Activated CD8-positive, alpha-beta memory T cell treated with anti-CD3 and anti-CD28 coated beads for 4 hours (primary cell): ENCODE measurements at places on chromosomes 3 and 15.
A peak's percentile ranks its signal among the peaks of the same experiment; 100 is the strongest.

GRCh38 chr3:45113625-45114050 lies 32.5 kb downstream of the CDCP1 start:
- DNase-seq: no peak

DNA sequence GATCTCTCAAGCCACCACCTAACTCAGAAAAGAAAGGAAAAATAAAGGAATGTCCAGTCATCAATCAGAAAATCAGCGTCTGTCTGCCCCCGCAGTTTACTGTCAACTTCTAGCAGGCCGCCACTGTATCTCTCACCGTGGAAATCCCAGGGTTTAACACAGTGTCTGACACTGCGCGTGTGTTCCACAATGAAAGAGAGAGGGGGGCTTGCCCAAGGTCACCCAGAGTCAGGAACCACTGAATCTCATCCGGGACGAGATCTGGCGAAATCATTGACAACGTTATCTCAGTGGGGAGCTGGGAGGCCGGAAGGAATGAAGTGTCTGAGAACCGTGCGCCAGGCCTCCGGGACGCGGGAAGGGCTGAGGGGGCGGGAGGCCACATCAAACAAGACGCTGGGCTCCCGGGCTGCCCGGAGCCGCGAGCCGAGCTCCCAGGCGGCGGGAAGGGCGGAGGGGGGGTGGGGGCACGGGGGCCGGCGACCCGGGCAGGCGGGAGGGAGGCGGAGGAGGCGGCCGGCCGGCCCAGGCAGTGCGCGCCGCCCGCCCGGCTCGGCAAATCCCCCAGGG lies 2.2 kb upstream of the HES1 start:
- DNase-seq: no peak

DNA sequence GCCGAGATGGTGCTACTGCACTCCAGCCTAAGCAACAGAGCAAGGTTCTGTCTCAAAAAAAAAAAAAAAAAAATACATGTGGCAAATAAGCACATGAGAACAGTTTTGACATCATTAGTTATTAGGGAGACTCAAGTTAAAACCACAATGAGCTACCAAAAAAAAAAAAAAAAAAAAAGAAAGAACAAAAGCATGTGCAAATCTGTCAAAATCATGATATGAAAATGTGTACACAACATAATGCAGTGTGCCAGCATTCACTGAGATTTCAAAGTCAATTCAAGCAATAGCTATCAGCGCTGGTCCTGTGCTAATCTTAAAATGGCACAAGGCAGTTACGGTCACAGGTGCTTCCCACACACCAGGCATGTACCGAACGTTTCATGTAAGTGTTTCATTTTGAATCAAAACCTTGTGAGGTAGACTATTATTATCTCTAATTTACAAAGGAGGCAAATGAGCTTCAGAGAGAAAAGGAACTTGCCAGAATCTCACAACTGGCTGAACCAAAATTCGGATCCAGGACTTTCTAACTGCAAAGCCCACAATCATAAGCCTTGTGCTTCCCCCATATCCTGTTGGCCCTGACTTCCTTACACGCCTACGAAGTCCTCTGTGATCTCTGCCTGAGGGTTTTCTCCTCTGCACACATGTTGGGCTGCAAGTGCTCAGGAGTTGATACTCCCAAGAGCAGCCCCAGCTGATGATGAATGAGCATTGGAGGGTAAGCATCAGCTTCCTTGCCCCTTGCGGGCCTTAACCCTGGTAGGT lies 200.1 kb upstream of the PROK2 start:
- DNase-seq: no peak

DNA sequence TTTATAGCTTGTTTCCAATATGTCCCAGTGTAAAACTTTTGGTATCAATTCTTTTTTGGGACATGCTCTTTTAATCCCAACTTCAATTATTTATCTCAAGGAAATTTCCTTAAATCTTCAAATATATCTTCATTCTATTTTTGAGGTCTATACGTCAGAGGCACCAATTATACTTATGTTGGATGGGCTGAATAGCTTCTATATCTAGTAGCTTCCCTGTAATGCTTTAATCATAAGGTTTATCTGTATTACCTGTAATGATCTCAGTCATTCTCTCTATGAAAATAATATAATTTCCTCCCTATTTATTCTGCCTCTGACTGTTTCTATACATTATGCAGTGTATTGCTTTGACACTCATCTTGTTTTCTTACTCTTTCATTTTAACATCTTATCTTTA lies 29.9 kb upstream of the MCCC1 start:
- no peak for DNase-seq

- no peak for DNase-seq
These were observed 29.6 kb downstream of the PPP4R2 start for GRCh38 chr3:73026111-73026759.

DNA sequence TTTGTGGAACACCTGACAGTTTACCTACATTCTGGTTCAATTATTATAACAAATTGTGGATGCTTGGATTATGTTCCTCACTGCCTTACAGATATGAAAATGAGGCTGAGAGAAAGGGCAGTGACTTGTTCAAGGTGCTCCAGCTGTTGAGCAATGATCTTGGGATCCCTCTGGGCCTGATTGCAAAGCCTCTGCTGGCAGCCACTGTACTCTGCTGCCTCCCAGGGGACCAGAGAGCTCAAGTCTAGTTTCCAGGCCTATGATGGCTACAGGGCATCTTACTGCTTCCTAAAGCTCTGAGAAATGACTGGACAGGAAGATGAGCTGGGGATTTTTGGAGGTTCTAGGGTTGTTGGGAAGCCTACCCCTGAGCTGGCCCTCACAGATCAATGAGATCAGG lies 2.3 kb upstream of the SHC4 start:
- DNase-seq: no peak

- no peak for DNase-seq
These were observed 5.3 kb downstream of the P2RY12 start for GRCh38 chr3:151379083-151379734.

DNA sequence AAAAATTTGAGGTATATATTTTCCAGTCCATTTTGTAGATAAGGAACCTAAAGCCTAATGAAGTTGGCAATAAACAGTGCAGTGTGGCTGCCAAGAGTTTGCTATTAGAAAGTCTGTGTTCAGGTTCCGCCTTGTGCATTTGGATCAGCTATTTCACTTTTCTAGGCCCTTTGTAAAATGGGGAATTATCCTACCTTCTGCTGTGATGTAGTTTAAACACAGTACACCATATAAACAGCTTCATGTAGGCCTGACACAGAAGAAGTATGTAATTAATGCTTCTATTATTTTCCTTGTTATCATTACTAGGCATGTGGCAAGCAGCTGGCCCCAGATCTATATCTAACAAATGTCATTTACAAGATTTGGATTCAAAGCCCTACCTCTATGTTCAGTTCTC lies 456.3 kb downstream of the GABRG3 start:
- DNase-seq: no peak

DNA sequence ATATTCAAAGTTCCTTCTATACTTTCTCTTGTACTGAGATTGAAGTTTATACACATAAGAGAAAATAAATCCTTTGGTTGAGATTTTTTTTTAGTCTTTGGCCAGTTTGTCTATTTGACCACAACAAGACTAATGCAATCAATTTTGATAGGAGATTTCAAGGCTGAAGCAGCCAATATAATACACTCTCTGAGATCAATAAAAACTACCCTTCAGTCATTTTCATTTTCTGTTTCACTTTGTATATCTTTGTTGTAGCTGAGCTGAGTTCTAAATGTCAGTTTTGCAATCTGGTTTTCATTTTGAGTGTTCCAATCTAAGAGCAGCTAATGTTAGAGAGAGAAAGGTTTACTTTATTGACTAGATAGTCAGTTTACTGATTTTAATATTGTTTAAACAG lies 623.8 kb upstream of the ROBO1 start:
- DNase-seq: no peak

GRCh38 chr3:17133632-17134545 lies 249.1 kb downstream of the PLCL2 start:
- DNase-seq: no peak

- no peak for DNase-seq
These were observed 8.7 kb downstream of the HACD2 start for GRCh38 chr3:123576122-123576521.

DNA sequence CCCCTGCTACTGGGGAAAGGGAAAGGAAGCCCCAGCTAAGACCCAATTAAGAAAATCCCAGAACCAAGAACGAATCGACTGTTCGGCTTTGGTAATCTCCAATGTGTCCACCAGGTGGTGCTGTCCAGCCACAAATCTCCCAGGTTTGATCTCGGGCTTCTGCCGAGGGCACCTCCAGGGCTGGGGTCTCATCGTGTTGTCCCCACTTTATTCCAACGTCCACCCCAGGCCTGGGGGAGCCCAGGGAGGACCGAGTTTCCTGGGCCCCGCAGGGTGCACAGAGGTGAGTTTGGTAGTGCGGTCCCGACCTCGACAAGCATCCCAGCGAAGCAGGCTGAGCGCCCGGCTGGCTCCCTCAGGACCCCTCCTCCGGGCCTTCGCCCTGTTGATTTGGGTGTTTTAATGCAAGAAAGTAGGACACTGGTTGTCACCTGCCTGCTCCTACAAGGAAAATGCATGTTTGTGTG lies 185.1 kb downstream of the GOLGA6L6 start:
- peak; percentile 63 for DNase-seq

GRCh38 chr3:100928638-100929428 lies 64.4 kb downstream of the ABI3BP start:
- DNase-seq: no peak

- DNase-seq: no peak
These were observed 21.7 kb downstream of the SEMA3G start for GRCh38 chr3:52423173-52423572.

- no peak for DNase-seq
These were observed 6.8 kb downstream of the LTK start for GRCh38 chr15:41506796-41507341.

- DNase-seq: no peak
These were observed 27.4 kb upstream of the SRGAP3 start for GRCh38 chr3:9276761-9277370.

DNA sequence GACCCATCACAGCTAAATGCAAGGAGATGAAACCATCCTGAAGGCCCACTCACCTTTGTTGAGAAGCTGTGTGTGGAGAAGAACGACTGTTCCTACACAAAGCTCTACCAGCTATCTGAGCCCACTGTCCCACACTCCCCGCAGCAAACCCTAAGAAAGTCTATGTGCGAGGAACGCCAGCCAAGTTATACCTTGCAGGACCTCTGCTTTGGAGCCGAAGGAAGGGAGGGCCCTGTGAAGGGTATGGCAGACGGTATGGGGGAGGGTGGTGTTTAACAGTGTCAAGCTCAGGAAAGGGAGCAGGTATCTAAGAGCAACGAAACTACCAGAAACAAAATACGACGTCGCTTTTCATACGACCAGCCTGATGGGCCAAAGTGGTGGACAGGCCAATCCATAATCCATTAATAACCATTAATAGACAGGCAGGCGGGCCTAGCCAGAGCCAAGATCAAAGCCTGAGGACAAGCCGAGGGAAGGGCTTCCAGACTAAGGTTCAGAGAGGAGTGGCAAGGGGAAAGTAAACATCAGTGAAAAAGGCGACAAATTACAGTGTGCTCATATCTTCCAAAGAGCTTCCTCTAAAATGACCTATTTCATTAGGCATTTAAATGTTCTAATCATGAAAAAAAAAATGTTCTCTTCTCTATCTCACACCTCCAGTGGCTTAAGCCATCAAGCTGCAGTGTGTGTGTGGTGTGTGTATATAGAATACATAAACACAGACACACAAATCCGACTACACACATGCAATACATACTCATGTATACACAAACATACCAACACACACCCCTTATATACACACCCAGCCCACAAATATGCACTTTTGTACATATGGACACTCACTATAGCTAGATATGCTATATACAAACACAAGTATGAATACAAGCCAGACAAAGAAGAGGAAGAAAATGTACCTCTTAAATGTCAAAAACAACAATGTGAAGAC lies 43.9 kb downstream of the PTPN23 start:
- DNase-seq: no peak

DNA sequence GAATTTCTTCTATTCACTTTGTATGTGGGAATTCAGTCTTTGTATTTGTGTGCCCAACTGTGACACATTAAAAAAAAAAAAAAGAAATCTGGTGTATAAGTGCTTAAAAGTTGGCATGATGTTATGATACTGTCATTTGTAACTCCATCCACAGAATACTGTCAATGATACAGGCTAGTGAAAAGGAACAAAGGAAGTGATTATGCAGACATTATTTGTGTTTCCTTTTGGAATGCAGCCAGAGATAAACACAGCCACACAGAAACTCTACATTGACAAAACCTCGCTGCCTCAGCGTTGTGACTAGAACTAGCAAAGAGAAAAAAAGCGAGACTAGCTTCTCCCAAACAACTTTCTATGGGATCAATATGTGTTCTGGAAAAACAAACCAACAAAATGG lies 519.2 kb upstream of the AGTR1 start:
- DNase-seq: no peak

GRCh38 chr3:160545504-160545871 lies 19.9 kb downstream of the KPNA4 start:
- DNase-seq: no peak

GRCh38 chr15:90062462-90062932 lies 39.8 kb downstream of the IDH2 start:
- DNase-seq: no peak

DNA sequence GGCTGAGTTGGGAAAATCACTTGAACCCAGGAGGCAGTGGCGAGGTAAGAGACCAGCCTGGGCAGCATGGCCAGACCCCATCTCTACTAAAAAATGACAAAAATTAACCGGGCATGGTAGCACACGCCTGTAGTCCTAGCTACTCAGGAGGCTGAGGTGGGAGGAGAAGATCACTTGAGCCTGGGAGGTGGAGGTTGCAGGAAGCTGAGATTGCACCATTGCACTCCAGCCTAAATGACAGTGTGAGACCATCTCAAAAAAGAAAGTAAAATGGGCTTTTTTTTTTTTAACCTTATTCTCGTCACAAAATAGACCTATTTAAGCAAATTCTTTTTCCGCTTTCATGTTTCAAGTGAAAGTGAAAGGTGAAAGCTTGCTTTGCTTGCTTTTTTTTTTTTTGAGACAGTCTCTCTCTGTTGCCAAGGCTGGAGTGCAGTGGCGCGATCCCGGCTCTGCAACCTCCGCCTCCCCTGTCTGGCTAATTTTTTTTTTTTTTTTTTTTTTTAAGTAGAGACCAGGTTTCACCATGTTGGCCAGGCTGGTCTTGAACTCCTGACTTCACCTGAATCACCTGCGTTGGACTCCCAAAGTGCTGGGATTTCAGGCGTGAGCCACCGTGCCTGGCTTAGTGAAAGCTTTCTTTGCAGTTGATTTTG lies 3.6 kb downstream of the PDIA3 start:
- no peak for DNase-seq

DNA sequence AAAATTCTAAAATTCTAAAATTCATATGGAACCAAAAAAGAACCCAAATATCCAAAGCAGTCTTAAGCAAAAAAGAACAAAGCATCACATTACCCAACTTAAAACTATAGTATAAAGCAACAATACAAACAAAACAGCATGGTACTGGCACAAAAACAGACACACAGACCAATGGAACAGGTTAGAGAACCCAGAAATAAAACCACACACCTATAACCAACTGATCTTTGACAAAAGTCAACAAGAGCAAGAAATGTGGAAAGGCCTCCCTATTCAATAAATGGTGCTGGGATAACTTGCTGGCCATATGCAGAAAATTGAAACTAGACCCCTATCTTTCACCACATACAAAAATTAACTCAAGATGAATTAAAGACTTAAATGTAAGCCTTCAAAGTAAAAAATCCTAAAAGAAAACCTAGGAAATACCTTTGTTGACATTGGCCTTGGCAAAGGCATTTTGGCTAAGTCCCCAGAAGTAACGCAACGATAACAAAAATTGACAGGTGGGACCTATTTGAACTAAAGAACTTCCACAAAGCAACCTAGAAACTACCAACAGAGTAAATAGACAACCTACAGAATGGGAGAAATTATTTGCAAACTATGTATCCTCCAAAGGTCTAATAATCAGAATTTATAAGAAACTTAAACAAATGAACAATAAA lies 56.9 kb downstream of the TTBK2 start:
- DNase-seq: no peak

- no peak for DNase-seq
These were observed 80.3 kb downstream of the CPN2 start for GRCh38 chr3:194270627-194271459.
